A549 treated with RU486 at 1 μM for 4 hours (cell line): ENCODE measurements at places on chromosomes 5 and 9. TPM values are rescaled to one million over a fixed set of nuclear protein-coding genes. Genes with fewer than 3 reads are reported as not detected.

The GFI1B gene
- not detected in 5 replicates for total RNA-seq

The TRPM6 gene
- 1.3 to 1.8 TPM (median 1.4 TPM) in 5 replicates for total RNA-seq

The DOK3 gene
- 3.0 to 5.6 TPM (median 4.3 TPM) in 5 replicates for total RNA-seq

The LIFR gene
- 2.3 to 6.5 TPM (median 6.1 TPM) in 5 replicates for total RNA-seq

The SIT1 gene
- total RNA-seq, result not detected in 5 replicates

The SPINK1 gene
- total RNA-seq, result 0.43 to 5.6 TPM (median 1.6 TPM) in 4 of 5 replicates, not detected in the other

The PCDHB12 gene
- total RNA-seq, result 0.05 to 0.09 TPM in 2 of 5 replicates, not detected in the others

The PDE6A gene
- total RNA-seq, result 0.07 to 0.18 TPM (median 0.12 TPM) in 5 replicates

The NTRK2 gene
- total RNA-seq, result 0.01 to 0.07 TPM in 2 of 5 replicates, not detected in the others

The ZNG1E gene
- total RNA-seq, result 62.8 to 83.5 TPM (median 69.3 TPM) in 5 replicates

The C5orf58 gene
- total RNA-seq, result not detected in 5 replicates

The IFNA13 gene
- not detected in 5 replicates for total RNA-seq

The TAF11L5 gene
- not detected in 5 replicates for total RNA-seq

The UGCG gene
- 10.2 to 22.9 TPM (median 21.0 TPM) in 5 replicates for total RNA-seq

The DMRT3 gene
- total RNA-seq, result not detected in 5 replicates

The IFNK gene
- total RNA-seq, result not detected in 5 replicates

The SLC35D2 gene
- 15.5 to 20.1 TPM (median 18.2 TPM) in 5 replicates for total RNA-seq

The QRFP gene
- not detected in 5 replicates for total RNA-seq

The ARID3C gene
- 0.07 to 0.17 TPM (median 0.13 TPM) in 3 of 5 replicates, not detected in the others for total RNA-seq

The TRPM3 gene
- total RNA-seq, result not detected in 5 replicates

The JAK2 gene
- total RNA-seq, result 1.2 to 3.6 TPM (median 2.6 TPM) in 5 replicates

The CEMIP2 gene
- total RNA-seq, result 60.8 to 93.0 TPM (median 67.0 TPM) in 5 replicates

The EPB41L4B gene
- total RNA-seq, result 7.4 to 11.4 TPM (median 10.8 TPM) in 5 replicates
